HS-27A (cell line): ENCODE measurements at places on chromosomes 16 and 17.

GRCh38 chr16:65510850-65511249 lies 389.0 kb upstream of the CDH11 start:
- no peak for DNase-seq

GRCh38 chr17:50181591-50182560 lies 16.1 kb downstream of the SGCA start:
- DNase-seq = no peak

DNA sequence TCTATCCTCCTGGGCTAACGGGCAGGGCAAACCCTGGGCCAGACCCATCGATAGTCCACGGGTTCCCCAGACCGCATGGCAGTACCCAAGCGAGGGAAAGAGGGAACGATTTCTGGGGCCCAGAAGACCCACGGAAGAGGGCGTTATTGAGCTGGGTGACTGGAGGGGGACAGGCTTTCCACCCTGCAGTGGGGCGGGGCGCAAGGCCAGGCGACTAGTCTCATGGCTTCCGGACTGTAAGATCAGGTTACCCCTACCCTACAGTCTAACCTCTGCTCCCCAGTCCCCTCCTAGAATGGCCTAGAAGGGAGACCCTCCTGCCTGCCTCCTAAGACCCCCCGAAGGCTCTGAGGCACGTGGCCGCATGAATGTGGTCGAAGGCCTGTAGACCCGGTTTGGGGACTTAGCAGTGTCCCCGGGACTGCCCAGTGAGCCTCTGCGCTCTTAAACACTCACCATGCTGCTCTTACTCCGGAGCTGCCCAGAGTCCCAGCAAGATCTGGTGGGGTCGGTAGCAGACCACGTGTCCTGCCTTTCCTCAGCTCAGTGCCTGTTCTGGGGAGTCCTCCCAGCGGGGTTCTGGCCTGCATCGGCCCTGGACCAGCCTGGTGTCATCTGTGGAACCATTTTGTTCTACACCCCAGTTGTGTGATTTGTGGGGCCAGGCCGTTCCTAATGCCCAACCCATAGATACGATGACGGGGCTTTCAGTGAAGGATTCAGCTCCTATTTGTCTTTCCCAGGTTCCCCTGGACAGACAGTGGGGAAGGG lies 13.2 kb upstream of the AURKB start:
- DNase-seq = no peak

DNA sequence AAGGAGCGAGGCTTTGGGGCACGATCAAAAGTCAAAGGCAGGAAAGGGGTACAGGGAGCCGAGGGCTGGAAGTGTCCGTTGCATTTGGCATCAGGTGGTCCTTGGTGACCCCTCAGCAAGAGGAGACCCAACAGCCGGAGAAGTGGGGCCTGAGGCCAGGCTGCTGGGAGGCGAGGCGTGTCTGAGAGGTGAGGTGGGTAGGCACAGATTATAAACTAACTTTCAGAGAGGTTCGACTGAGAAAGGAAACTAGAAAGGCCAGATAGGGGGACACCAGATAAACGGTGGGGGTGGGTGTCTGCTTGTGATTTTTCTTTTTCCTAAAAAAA lies 3.6 kb downstream of the PECAM1 start:
- DNase-seq = no peak

GRCh38 chr17:74011966-74012365 lies 191.5 kb upstream of the RPL38 start:
- no peak for DNase-seq

- no peak for DNase-seq
Observed at GRCh38 chr17:71830866-71831265, 290.0 kb upstream of the SOX9 start.

DNA sequence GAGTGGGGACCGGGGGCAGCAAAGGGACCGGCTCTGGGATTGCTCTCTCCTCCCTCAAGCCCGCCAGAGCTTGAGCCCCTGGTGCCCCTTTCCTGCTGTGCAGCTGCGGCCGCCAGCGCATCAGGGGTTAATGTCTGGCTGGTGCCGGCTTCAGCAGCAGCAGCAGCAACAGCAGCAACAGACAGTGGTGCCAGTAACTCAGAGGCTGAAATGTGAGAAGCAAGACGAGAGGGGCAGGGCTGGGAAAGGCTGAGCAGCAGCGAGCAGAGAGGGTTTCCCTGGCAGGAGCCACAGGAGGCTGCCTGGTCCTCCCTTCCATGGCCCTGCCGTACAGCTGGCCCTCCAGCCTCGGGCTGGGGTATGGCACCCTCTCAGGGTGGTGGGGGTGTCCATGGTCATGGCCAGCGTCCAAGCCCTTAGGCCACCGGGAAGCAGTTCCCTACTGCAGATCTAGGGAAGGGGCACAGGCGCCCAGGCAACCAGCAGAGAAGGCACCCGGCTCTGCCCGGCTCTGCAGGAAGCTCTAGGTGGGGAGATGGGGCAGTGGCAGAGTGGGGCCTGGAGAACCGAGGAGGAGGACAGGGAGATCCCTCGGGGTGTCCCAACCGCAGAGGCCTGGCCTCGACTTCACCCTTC lies 21.1 kb upstream of the TFAP4 start:
- no peak for DNase-seq

DNA sequence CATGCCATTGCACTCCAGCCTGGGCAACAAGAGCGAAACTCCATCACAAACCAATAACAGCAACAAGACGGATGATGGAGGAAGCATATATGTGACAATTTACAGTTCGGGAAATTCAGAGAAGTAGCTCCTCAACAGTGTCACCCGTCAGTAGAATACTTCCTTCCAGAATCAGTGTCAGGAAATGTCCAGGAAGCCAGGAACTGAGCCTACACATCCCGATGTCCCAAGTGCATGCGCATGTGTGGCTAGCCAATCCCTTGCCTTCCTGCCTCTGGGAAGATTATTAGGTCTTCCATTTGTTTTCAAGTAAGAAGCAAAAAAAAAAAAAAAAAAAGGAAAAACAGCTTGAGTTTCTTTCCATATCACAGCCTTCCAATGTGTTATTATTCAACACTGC lies 1.4 kb upstream of the PITPNC1 start:
- DNase-seq = no peak

DNA sequence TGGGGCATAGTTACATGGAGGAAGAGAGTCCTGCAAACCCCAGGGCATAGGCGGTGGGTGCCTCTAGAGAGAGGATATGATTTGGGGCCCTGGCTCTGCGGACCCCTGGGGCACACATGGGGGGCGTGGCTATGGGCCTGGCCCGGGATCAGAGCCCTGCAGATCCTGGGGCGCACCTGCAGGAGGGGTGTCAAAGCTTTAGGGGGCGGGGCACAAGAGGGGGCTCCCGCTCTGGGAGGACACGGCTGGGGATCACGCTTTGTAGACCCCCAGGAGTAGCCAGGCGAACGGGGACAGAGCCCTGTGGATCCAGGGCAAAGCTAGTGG lies 497 bp downstream of the BCL7C start:
- no peak for DNase-seq

- DNase-seq = no peak
Observed at GRCh38 chr16:79380995-79381602, 219.4 kb downstream of the MAF start.

DNA sequence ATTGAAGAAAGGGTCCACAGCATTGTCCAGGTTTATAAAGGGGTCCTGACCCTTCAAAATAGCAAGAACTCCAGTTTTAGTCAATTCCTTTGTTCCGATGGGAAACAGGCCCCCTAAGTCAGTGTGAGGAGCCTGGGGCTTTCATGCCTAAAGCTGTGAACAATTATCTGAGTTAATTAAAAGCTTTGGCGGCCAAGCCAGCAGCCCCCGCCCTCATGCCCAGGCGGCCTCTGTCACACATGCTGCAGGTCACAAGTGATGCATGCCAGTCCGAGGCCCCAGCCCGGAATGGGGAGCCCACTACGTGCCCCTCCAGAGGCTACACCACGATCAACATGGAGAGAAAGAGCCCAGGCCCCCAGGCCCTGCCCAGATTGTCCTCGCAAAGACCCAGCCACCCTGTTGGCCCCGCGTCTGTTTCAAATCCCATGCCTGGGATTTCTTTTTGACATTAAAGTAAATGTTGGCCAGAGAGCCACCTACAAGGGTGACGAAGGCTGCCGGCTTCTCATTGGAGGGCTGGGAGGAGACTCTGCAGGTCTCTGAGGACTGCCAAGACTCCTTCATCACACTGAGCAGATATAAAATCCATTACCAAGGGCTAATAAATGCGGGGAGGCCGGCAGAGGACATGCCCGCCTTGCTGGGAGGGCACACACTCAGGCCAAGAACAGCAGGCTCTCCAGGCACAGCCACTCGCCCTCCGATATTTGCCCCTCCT lies 14.5 kb upstream of the PITPNM3 start:
- no peak for DNase-seq
